ENCODE measurements at places on chromosomes 4 and X.

DNA sequence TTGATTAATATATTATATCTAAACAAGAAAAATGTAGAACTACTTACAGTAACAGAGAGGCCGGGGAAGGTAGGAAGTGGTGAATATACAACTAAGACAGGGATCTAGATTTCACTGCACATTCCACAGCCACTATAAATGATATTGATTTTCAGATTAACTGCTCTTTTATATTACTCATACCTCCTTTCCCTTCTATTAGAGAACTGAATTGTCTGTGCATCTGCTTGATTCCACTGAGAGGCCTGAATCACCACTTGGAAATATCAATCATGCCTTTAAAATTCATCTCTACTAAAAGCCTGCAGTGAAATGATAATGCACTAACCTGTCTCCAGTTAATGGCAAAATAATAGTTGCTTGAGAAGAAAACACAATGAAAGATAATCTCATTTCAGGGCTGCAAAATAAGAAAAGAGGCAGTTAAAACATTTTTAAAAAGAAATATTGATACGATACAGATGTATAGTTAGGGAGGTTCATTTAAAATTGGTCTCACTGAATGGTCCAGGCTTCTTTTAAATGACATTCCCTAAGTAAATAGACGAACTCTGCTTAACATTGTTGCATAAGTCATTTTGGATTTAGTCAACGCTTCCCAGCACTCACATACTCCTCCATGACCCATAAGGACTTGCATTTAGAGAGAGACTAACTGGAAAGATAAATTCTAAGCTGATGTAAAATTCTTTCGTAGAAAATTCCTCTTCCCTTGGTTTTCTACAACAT lies 3.8 kb downstream of the ANTXR2 start:
- no peak for DNase-seq

DNA sequence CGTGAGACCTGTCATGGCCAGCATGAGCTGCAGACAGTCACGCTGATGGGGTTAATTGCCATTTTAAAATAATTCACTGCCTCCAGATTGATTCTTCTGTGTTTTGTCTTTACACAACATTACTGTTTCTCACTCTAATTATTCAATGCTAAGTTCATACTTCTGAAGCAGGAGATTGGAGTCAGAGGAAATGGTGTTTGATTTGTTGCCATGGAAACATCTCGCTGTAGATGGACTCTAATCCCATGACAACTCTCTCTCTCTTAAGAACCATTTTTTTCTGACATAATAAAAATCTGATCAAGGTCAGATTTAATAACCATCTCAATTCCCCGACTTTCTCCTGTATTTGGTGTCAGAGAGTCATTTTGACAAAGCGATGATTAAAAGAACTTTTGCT lies 209.0 kb downstream of the IDS start:
- no peak for DNase-seq

DNA sequence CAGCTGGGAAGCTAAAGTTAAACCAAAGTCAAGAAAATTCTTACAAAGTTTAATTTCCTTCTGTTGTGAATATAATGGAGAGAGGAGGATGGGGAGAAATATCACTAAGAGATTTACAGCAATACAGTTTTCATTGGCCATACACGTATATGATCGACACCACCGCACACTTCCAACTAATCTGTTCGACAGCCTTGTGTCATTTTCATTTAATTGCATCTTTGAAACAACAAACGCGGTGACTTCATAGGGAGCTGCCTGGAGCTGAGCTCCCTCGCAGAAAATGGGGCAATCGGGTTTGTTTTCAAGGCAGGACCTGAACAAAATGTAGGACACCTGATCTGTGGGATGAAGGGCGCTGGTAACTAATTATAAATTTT lies 1.3 kb downstream of the PTPN13 start:
- DNase-seq: no peak

GRCh38 chr4:48275247-48275646 lies 5.6 kb upstream of the TEC start:
- DNase-seq: no peak

- DNase-seq: no peak
Observed at GRCh38 chrX:35675151-35675550, 123.0 kb upstream of the MAGEB16 start.

DNA sequence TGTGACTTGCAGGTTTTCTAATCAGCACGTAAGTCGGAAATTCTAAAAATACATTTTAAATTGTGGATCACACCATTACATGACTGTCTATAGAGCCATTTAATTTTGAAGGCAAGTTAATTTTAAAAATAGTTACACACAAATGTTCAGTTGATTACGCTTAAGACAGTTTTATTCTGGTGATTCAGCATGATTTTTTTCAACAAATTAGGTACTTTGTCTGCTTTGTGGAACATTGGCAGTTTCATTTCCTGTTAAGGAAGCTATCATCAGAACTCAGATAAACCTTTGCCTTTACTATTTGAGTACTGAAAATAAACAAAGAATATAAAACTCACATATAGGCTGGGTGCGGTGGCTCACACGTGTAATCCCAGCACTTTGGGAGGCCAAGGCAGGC lies 19.5 kb downstream of the SAT1 start:
- DNase-seq: no peak

GRCh38 chrX:13266641-13267345 lies 53.1 kb downstream of the ATXN3L start:
- no peak for DNase-seq

GRCh38 chr4:77006753-77007353 lies 57.3 kb downstream of the SEPTIN11 start:
- no peak for DNase-seq

DNA sequence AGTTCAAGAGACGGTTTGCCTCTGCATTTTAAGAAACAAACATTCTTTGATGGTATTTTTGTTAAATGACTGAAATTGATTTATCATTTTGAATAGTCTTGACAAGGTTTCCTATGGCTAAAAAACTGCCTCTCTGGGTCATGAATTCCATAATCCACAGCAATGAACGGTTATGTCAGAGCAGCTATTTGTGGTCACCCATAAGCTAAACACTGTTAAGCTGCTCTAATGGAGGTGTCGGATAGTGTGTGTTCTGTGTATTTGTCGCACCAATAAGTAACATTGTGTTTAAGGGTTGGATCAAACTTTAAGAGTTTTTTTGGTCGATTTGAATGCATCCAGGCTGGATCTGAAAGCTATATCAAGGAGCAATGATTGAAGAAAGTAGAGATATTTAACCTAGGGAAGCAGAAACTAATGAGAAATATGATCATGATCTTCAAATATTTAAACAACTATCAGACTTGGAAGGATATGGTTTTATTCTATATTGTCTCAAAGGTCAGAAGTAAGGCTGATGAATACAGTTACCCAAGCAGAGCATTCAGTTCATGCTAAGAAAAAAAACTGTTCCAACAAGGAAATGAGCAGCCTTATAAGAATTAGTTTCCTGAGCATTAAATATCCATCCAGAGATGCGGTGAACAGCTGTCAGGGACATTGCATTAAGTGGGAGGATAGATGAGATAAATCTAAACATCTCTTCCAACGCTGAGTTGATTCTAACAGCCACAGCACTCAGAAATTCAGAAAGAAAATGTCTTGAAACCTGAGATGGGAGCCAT lies 232.3 kb upstream of the RPS6KA3 start:
- DNase-seq: no peak

GRCh38 chr4:157992038-157992705 lies 180.7 kb downstream of the GASK1B start:
- peak; percentile 31 for DNase-seq

DNA sequence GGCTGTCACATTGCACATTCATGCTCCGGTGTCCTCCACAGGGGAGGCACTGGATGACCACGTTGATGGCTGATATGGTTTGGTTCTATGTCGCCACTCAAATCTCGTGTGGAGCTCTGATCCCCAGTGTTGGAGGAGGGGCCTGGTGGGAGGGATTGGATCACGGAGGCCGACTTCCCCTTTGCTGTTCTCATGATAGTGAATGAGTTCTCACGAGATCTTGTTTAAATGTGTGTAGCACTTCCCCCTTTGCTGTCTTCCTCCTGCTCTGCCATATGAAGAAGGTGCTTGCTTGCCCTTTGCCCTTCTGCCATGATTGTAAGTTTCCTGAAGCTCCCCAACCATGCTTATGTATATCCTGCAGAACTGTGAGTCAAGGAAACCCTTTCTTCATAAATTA lies 22.3 kb upstream of the NAT8L start:
- DNase-seq: no peak

DNA sequence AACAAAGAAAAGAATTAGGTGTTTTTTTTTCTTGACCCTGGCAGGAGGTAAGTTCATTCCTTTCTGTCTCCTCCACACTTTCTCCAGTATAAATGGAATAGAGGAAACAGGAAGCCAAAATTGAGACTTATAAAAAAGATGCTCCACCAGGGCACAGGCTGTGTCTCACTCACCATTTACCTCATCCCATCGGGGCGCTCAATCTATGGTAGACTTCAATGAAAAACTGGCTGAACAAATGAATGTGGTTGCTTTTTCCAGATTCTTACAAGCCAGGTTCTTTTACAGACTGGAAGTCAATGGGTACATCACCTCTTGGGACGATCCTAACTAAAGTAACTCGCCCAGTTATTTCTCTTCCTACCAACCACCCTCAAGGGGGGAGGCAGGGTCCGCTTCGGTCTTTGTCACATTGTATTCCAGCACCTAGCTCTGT lies 685 bp downstream of the COMMD8 start:
- DNase-seq: no peak

GRCh38 chr4:110853242-110853641 lies 230.4 kb upstream of the PITX2 start:
- DNase-seq: no peak

DNA sequence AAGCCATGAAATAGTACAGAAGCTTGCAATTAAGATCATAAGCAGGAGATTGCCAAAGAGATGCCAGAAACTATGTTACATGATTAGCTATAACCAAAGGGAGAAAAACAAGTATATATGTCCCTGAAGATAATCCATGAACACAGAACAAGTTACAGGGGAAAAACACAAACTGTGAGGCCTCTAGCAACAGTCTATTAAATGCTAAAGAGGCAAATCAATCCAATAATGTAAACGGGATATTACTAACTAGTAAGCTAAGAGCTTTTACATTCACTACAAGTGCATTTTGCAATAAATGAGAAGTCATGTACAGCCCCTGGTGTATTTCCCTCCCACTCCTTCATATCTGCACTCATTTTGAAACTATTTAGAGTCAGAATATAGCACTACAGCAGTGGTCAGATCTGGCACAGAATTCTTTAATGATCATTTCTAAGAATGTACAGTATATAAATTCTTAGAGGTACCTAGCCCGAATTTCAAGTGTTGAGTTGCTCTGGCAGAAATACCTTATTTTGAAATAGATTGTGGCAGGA lies 449.8 kb upstream of the SMIM31 start:
- DNase-seq: no peak

- DNase-seq: no peak
Observed at GRCh38 chr4:123364906-123365305, 31.7 kb upstream of the SPRY1 start.

GRCh38 chr4:150852216-150852615 lies 162.9 kb downstream of the LRBA start:
- no peak for DNase-seq

DNA sequence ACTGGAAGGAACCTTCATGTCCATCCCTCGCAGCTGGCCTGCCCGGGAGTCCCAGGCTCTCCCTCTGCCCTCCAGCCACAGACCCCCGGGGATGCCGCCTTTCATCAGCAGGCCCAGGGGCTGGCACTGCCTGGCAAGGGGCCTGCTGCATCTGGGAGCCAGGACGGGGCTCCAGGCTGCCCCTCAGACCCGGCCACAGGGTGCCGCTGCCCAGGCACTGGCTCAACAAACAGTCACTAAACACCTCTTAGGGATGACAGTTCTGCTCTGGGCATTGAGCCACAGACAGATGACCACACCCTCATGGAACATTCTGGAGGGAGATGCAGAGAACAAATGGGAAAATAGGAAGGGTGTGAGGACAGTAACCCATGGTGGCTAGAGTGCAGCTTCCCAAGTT lies 109.3 kb downstream of the HMX1 start:
- no peak for DNase-seq

GRCh38 chrX:55342533-55343501 lies 78.1 kb upstream of the PAGE3 start:
- no peak for DNase-seq

DNA sequence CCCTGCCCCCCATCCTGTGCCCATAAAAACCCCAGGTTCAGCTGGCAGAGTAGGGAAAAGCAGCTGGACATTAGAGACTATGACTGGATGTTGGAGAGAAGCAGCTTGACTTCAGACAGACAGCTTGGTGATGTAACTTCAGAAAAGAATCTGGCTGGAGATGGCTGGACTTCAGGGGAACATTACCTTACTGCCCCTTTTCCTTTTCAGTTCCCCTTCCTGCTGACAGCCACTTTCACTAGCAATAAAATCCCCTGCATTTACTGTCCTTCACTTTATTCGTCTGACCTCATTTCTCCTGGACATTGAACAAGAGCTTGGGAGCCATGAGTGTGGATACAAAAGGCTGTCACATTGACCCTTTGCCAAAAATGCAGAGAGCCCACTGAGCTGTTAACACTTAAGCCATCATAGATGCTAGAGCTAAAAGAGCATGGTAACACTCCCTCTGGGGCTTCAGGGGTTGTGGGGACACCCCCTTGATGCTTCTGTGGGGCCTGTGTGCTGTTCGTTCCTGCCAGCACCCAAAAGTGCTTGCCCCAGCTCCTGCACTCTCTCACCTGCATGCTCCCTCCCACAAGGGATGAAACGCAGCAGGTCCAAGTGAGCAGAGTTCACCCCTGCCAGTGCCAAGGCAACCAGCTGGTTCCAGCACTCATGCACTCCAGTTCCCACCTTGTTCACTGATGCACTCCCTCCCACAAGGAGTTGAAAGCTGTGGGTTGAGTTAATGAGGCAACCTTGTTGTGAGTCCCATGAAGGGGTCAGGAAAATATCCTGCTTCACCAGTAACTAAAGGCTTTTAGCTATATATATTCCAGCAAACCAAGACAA lies 263.8 kb upstream of the NDST3 start:
- DNase-seq: no peak

DNA sequence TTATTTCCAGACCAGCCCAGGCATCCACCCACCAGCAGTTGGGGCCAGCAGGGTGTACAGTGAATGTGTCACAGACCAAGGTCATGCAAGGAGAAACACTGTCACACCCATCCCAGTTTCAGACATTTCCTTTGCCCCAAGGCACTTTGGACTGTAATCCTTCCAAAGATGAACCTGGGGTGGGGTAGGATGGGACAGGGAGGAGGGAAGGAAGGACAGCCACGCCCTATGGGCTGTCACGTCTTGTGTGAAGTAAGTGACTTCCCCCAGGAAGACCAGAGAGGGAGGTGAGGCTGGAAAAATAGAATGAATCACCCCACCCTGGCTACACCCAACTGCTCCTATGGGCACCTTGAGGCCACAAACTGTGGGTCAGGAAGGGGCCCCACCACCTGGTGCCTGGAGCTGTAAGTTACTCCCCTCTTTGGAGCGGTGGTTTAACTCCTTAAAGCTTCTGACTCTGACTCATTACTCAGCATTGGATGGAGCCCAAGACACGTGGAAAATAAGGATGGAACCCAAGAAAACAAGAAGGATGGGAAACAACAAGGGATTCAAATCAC lies 349.9 kb upstream of the KLF3 start:
- no peak for DNase-seq

- DNase-seq: no peak
Observed at GRCh38 chr4:54390670-54391069, 161.6 kb downstream of the PDGFRA start.

GRCh38 chr4:143558286-143558685 lies 44.8 kb downstream of the SMARCA5 start:
- DNase-seq: no peak
